ENCODE measurements at places on chromosomes 4 and X.

DNA sequence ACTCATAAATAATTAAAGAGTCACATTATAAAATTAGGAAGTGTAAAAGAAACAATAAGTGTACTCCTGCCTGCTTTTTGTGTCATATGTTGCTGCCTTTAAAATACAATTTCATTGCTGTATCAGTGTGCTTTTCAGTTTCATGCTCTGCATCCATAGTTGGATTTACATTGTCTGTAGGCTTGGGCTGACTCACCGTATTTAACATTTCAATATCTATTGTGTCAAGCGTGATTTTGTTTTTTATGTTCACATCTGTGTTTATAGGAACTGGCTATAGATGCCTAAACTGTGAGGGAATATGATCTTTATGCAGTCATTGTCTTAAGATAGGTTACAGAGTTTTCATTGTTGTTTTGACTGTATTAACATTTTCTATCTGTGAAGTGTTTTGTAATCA, 18.1 kb downstream of the CCSER1 start:
- DNase-seq = no peak

DNA sequence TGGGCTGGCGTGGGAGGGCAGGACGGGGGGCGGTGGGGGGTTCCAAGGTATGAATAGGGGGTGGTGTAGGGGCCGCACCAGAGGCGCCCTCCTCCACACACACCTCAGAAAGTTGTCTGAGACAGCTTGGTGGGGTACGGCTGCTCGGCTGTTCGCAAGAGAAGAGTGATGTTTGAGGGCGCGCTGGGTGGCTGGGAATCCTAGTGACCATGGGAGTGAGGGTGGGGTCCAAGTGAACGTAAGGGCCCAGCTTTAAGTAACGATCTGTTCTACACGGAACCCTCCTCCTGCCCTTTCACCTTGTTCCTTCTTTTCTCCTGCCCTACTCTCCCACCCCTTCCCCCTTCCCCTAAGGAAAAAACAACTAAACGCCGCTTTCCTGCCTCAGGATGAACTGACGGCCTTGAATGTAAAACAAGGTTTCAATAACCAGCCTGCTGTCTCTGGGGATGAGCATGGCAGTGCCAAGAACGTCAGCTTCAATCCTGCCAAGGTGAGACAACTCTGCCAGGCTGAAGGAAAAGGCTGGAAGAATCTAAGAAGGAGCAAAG, 664 bp downstream of the MED12 start:
- no peak for DNase-seq

DNA sequence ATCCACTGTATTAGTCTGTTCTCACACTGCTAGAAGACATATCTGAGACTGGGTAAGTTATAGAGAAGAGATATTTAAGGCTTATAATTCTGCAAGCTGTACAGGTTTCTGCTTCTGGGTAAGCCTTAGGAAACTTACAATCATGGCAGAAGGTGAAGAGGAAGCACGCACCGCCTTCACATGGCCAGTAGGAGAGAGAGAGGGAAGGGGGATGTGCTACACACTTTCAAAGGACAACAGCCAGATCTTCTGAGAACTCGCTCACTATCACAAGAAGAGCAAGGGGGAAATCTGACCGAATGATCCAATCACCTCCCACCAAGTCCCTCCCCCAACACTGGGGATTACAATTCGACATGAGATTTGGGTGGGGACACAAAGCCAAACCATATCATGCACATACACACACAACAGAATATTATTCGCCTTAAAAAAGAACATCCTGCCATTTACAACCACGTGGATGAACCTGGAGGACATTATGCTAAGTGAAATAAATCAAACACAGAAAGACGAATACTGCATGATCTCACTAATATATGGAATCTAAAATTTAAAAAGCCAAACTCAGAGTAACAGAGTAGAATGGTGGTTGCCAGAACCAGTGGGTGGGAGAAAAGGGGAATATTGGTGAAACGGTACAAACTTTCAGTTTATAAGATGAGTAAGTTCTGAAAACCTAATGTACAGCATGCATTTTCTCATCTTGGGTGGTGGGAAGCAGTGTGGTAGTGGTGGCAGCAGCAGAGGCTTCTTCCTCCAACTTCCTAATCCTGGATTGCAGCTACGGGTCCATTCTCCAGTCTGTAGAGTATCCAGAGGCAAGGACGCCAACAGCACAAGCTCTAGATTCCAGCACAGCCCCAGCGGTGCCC, 12.8 kb downstream of the FRYL start:
- DNase-seq = no peak

DNA sequence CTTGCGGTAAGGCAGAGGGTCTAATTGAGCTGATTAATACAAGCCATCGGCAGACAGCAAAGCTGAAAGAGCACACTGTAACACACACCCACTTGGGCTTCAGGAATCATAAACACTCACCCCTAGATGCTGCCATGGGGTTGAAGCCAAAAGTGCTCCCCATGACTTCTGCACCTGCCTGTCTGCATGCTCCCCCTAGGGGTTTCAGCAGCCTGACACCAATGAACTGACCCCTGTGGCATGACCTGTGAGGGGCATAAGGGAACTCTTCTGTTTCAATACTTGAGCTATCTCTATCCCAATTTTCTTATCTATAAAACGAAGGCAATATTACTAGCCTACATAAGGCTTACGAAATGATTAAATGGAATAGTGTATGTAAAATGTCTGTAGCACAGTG, 23.0 kb upstream of the IL13RA2 start:
- no peak for DNase-seq

DNA sequence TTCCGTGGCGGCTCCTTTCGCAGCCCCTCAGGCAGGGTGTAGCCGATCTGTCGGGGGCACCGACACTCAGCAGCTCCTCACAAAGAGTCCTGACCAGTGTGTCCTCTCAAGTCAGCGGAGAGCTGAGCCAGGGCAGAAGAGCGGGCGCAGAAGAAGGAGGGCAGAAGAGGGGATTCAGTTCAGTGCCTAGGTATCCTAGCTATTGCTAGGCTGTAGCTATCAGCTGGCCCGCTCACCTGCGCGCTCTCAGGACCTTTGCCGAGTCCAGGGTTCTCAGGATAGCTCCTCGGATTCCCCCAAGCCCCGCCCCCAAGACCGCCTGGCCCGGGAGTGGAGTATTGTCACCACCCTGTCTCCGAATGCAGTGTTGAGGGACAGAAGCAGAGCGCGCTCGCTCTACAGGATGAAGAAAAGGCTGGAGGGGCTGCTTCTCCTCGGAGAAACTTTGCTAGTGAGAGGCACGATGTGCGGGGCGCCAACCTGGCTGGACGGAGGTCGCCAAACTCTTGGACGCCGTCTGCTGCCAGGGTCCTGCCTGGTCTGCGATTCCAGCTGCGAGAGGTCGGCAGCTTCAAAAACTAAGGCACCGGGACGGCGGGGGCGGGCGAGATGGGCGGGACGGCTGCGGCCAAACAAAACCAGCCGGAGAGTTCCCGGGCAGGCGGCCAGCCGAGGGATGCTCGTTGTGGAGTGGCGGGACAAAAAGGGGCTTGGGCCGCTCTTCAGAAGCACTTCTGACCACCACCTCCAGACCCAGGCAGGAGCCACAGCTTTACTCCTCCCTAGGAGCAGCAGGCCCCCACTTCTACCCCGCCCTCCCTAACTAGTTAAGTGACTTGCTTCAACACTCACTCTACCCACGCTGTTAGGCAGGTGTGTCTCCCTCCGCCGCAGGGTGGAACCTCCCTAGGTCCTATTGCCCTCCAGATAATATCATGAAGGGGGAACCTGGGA, at the start of gene XKRX:
XKRX (minus strand) TSS at position 258 of the 954 bp plus-strand sequence. CDS start 613 bp downstream, outside the sequence.
- DNase-seq = peak; percentile 38

GRCh38 chr4:142686081-142686480, 160.0 kb downstream of the INPP4B start:
- DNase-seq = no peak

DNA sequence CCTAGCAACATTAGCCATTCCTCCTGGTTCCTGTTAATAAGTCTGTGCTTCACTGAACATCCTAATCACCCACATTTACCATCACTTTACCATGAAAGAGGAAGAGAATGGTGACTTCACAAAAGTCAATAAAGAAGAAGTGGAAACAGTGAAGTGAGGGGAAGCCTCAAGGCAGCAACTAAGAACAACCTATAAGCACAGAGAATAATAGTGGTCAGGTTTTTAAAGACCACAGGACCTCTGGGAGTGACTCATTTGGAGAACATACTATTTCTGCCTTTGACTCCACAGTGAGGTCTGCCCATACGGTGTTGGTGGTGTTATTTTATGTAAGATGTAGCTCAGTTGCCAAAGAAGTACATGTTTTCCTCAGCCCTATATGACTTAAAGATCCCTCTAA, 86.0 kb upstream of the TET2 start:
- DNase-seq = peak; percentile 92

- DNase-seq = peak; percentile 46
These were observed 137.4 kb upstream of the STIM2 start for GRCh38 chr4:26723216-26723615.

- no peak for DNase-seq
These were observed 27.0 kb downstream of the BLOC1S4 start for GRCh38 chr4:6742989-6743388.

All from activated CD4-positive, alpha-beta T cell treated with anti-CD3 and anti-CD28 coated beads, Interleukin-10, Interleukin-2, amounts not matched to agents 100 ng/mL and 50 ng/mL, durations not matched to agents 16 hours and 8 hours (primary cell).